Amygdala (tissue), 56 donors: ENCODE measurements at places on chromosomes 7 and 10.

- DNase-seq, result no peak
Measured at GRCh38 chr10:131743190-131744151, 157.3 kb upstream of the PPP2R2D start.

- DNase-seq, result no peak
Measured at GRCh38 chr7:25855854-25856782, 295.9 kb upstream of the NFE2L3 start.

DNA sequence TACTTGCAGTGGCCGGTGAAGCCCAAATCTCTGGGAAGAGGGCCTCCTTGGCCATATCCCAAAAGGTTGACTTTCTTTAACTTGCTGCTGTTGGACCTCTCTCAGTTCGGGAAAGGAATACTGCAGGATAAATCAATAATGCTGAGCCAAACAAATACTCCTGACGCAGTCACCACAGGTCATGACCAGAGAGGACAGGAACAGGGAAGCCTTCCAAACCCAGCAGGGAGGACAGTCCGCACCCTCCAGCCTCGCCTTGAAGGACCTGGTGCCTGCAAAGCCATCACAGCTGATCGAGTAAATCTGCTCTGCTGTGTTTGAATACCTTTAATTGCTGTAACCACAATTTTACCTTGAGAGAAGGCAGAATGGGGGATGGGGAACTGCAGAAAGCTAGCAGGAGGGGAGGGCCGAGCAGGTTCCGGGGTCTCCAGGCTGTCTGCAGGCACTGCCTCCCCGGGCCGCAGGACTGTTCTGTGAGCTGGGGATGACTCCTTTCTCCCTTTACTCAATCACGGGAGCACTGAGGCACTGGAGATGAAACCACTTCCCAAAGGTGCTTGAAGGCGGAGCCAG lies 20.8 kb upstream of the INSIG1 start:
- no peak for DNase-seq

DNA sequence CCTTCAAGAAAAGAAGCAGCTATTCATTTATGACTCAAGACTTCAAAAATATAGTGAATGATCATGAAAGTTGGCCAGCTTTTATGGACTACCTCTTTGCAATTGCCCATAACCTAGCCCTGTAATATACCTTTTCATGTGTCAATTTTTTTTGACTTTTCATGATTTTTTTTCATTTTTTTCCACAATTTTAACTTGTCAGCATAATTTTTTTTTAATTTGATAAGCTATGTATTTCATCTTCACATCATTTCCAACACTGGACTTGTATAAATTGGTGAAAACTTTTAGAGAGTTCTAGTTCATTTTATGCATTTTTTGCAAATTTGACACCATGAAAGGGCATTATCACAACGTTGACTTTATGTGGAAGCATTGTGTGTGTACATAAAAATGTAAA lies 220.8 kb upstream of the NFE2L3 start:
- no peak for DNase-seq

GRCh38 chr7:129778770-129779601 lies 167.5 kb downstream of the NRF1 start:
- DNase-seq, result no peak

GRCh38 chr10:132355754-132356153 lies 23.8 kb downstream of the LRRC27 start:
- no peak for DNase-seq

GRCh38 chr10:90051474-90051873 lies 350.1 kb downstream of the KIF20B start:
- DNase-seq, result no peak

DNA sequence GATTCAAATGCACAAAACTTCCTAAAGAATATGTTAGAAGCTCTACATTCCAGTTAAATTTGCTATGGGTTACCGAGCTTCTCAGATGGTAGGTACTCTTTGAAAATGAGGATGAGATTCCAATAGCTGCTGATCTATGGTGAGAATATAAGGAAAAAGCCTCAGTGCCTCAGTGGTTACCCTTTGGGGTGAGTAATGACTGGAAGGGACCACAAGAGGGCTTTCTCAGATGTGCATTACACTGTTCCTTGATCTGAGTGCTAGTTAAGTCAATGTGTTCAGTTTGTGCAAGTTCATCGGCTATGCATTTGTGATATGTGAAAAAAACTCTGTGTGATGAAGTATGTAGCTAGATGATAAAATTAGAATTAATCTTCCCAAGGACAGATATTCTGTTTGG lies 3.5 kb downstream of the NRCAM start:
- DNase-seq, result no peak

- no peak for DNase-seq
Measured at GRCh38 chr7:27346531-27347275, 104.1 kb downstream of the EVX1 start.

DNA sequence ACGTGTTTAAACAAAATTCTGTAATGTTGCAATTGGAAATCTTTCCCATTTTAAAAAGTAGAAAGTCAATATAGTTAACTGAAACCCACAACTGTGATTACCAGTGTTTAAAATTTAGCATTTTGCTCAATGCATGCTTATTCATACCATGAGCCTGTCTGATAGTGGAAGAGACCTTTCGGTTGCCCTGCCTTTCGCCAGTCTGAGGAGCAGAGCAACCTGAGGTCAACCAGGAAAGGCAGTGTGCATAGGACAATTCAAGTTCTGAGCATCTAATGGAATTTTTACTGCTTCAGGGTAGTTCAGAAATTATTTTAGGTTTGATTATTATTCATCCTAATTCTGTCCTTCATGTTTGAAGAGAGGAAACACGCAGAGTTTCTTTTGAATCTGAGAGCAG lies 100.8 kb downstream of the CUBN start:
- no peak for DNase-seq

- no peak for DNase-seq
Measured at GRCh38 chr10:64518456-64518855, 997.3 kb downstream of the REEP3 start.

DNA sequence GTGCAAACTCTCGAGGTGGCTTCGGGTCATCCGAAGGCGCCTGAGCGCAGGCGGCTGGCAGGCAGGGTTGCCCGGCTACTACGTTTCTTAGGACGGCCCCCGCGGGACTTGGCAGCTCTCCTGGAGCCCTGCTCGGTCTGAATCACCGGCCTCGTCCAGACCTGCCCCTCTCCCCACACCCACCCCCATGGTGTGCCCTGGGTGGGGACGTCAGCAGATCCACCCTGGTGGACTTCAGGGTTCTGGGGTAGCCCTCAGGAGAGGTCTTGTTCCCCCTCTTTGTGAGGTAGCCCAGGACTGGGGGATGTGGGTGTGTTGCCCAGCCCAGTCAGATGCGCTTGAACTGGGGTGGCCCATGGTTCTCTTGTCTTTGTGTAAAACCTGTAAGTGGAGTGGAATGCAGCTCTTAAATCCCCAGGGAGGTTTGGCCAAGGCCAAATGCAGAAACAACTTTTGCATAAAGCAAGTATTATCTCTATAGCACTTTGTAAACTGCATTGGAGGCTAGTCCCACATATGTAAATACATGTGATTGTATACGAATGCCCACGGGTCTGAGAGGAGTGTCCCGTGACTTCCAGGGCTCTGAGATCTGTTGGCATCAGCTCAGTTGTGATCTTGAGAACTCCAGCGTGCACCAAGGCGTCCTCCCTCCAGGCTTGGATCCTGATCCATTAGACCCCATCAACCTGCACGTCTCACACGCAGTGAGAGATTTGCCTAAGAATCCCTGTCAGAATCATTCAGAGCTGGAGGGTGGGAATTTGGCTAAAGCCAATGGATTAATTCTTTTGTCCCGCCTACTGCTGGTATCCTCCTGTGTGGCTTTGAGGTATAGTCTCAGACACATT lies 1.8 kb downstream of the PFKFB3 start:
- no peak for DNase-seq

GRCh38 chr7:157211690-157212089 lies 73.0 kb downstream of the UBE3C start:
- no peak for DNase-seq

DNA sequence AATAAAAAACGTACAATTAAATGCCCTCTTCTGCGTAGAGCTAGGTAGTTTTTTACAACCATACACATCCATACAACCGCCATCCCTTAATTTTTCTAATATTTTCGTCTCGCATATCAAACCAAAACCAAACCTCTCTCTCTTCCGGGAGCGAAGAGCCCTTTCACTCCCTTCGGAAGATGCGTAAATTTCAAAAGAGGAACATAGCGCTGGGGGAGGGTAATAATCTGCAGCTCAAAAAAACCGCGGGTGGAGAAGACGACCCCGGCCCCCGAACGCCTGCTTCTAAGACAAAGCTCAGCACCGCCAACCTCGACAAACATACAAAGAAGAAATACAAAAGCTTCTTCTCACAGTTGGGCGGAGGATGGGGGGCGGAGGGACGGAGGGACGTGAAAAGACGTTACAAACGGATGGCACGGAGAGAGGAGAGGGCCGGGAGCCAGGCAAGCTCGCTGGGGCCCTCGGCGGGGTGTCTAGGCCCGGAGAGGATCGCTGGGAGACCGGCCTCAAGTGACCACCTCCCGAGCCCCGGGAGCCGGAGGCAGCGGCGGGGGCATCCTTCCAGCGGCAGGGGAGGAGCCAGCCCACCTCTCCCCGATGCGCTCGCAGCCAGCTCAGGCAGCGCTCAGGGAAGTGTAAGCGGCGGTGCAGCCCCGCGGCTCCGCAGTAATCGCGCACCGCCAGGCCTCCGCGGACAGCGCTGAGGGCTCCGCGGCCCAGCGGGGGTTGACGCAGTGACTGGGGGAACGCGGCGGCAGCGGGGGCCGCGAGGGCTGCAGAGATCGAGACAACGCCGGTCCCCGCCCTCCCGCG lies 851 bp downstream of the MKRN1 start:
- DNase-seq, result peak; percentile 0

DNA sequence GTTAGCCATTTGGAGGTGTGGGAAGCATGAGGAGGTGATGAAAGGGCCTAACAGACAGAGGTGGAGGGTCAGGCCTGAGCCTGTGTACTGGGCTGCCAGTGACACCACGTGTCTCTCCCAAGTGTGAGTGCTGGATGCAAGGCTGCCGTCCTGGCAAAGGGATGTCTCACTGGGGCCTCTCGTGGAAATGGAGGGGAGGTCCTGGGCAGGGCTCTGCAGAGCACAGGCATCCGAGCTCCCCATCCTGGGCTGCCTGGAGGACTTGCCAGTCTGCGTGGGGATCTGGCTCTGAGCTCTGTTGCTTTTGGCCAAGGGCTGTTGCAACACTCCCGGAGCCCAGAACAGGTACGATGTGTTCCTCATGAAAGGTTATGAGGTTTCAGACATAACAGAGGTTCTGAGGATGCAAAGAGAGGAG lies 77.3 kb downstream of the GRK5 start:
- DNase-seq, result no peak

DNA sequence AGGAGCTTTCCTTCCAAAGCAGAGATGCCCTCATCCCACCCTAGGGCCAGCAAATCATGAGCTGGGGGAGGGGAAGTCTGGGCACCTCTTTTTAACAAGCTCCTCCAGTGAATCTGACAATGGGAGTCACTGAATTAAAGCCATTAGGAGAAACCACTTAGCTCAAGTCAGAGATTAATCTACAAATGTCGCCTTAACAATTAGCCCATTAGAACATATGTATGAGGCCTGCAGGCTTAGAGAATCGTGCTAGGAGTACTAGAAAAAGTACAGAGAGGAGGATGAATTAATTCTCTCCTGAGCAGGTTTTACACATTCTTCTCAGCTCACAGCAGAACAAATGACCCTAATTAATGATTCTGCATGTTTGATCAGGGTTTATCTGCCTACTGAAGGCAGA lies 381.3 kb downstream of the KCNMA1 start:
- no peak for DNase-seq

DNA sequence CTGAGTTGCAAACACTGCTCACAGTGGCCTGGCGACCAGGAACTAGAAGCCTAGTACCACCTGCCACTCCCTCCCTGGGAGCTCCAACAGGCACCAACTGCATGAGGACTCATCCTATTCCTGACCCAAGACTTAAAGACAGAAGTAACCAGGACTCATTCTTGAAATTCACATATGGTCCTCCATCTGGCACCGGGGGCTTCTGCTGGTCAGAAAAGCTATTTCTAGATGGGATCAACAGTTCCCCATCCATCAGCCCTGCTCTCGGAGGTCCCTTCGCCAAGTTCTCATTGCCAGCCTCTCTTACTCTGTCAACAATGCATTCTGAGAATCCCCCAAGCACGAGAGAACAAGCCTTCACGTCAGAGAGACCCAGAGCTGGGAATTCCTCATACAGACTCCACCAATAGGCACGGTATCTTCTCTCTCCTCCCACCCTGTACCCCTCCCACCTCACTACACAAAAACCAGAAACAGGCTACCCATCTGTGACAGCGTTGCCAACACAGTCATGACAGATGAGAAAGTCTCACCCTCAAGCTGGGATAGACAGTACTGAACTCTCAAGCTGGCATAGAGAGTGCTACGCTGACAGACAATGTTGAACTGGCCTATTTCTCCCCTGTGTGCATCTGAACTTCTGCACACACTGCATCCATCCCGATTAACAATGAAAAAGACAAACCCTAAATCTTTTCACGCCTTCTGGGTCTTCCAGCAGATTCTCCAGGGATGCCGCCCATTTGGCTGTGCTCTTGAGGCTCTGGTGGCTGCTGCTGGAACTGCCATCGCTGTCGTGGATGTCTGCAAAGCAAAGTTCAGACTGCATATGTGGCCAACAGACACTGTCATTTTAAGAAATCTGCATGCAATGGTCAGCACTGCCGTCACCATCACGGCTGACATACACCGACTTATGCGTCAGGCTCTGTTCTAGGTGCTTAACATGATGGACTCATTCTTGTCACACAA lies 15.6 kb downstream of the RGS10 start:
- DNase-seq, result no peak

DNA sequence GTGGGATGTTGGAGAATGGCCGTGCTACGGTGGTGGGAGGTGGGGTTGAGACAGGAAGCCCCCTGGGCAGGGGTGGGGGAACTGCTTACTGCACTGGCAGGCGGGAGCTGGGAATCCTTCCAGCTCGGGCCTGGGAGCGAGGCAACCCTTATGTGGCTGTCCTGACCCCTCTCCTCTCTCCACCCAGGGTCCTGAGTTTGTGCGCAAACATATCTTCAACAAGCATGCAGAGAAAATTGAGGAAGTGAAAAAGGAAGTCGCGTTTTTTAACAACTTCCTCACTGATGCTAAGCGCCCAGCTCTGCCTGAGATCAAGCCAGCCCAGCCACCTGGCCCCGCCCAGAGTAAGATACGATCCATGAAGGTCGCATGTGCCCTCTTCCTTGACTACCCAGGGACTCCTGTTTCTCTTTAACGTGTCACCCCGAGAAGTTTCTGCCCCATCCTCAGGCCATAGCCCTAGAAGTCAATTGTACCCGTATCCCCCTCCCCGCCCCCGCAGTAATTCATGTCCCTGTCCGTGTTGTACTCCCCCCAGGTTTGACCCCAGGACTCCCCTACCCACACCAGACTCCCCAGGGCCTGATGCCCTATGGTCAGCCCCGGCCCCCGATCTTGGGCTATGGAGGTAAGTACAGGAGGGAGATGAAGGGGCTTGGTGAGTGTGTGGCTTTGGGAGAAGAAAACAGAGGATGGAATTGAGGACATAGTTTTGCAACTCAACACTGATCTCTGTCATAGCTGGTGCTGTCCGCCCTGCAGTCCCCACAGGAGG lies 1.8 kb downstream of the UFSP1 start:
- no peak for DNase-seq

GRCh38 chr10:102283890-102284289 lies 38.6 kb downstream of the GBF1 start:
- no peak for DNase-seq

- no peak for DNase-seq
Measured at GRCh38 chr7:114671563-114672123, 250.3 kb upstream of the MDFIC start.
